Left lung (tissue), 14 donors: ENCODE measurements at places on chromosomes 6 and 20.
A peak's percentile ranks its signal among the peaks of the same experiment; 100 is the strongest.

DNA sequence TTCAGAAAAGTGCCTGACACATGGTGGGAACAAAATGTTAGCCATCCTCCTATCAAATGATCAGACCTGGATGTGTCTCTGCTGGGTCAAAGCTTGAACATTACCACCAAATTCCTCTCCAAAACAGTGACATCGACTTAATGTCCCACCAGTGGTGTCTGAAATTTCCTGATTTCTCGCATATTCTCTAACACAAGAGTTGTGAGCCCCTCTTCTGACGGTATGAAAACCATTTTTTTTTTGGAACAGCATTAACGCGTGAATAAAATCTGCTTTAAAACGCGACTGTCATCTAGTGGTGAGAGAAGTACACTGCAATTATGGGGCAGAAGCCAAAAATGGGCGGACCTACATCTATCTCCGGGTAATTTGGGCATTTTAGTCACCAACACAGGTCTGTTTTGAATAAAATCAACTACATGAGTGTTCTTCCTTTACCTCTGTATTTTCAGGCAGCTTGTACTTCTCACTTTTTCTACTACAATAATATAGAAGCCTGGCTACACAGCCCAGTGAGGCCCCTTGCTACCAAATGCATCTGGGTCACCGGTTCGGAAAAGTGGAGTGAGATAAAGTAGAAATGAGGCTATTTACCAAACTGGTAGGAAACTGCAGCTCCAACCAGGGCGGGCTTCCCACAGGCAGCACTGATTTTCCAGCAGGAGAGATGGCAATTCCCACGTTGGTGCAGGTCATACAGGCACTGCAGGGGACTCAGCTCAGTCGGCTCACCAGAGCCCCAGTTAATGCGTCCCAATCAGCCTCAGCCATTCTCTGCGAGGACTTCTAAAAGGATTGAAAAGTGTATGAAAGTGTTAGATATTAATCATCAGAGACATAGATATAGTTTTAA is 27.4 kb downstream of the MGME1 start:
- DNase-seq = peak; percentile 59
- H3K27ac ChIP-seq = no peak overlapping the region
- H3K36me3 ChIP-seq = peaks cover 3% of the 10 kb centered on the region
- H3K4me1 ChIP-seq = peaks cover 9% of the 10 kb centered on the region
- H3K27me3 ChIP-seq = no peaks in the 10 kb centered on the region

DNA sequence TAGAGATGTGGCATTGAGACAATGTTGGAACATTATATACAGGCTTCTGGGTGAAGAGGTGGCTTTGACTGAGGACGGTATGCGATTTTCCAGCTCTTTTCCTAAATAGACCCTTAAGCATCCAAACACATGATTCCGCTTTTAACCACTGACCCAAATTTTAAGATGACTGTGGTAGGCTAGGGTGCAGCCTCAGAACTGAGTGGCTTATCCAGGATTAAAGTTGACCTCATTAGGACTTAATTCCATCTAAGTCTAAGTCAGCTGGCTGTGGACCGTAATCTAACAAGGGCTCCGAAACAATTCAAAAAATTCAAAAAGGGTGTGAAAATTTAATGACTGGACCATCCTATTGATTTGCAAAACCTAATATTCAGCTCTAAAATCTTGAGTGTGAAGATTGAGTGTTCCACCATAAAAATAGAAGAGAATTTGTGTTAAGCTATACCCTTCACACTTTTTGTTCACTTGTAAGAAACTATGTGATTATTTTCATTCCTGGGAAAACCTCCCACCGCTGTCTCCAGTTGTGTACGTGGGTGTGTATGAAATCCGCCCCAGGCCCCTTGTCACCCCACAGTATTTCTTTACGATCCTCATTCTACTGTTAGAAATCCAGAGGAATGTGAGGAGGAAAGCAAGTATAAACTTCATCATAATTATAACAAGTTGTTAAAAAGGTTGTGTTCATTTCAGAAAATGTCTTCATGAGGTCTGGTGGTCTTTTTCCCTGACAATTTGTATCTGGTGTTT is 2.7 kb downstream of the PCMTD2 start:
- H3K27me3 ChIP-seq = no peaks in the 10 kb centered on the region
- no peak overlapping the region for H3K4me3 ChIP-seq
- H3K36me3 ChIP-seq = no peaks in the 10 kb centered on the region
- DNase-seq = no peak
- no peak overlapping the region for H3K27ac ChIP-seq

GRCh38 chr20:39983183-39983582 is 705.9 kb downstream of the MAFB start:
- no peaks in the 10 kb centered on the region for H3K27me3 ChIP-seq
- H3K27ac ChIP-seq = no peak overlapping the region
- no peak overlapping the region for H3K4me3 ChIP-seq
- H3K4me1 ChIP-seq = no peaks in the 10 kb centered on the region
- no peak for DNase-seq

DNA sequence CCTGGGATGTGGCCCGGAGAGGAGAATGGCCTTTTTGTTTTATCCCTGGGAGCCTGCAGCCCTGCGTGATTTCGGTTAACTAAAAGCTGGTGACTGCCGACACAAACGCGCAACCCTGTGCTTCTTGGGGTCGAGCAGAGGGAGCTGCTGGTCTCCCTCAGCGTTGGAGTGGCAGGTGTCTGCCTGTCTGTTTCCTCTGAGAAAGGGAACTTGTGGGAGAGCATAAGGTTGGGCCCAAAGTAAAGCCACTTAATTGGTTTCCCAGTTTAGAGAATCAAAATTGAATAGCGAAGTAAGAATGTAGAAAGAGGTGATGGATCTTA is 500 bp downstream of the LTV1 start:
- no peaks in the 10 kb centered on the region for H3K27me3 ChIP-seq
- peak overlapping the region; percentile 86 for H3K4me3 ChIP-seq
- peaks cover 35% of the 10 kb centered on the region for H3K36me3 ChIP-seq

- no peak overlapping the region for H3K27ac ChIP-seq
- H3K36me3 ChIP-seq = no peaks in the 10 kb centered on the region
- H3K4me1 ChIP-seq = no peaks in the 10 kb centered on the region
- no peaks in the 10 kb centered on the region for H3K27me3 ChIP-seq
- no peak overlapping the region for H3K4me3 ChIP-seq
Observed at GRCh38 chr6:33651403-33651802, 30.3 kb downstream of the ITPR3 start.
